ENCODE measurements at places on chromosomes 3 and 15.

DNA sequence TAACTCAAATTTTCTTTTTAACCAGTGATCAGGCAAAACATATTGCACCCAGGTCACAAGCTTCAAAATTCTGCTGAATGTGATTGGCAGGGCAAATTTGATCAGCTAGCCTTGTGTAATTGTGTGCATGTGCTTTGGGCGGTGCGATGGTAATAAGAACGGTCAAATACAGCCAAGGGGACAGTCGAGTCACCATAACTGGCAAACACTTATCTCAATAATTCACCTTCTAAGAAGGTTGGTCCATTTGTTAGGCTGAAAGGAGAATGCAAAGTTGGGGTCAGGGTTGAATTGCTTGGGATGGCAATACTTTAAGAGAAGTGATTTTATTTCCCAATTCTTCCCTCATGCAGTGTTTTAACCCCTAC is 302.4 kb upstream of the PDZRN3 start:
- no peak for DNase-seq

GRCh38 chr15:40053831-40054604 is 15.0 kb upstream of the SRP14 start:
- DNase-seq = no peak

GRCh38 chr3:86934851-86935250 is 56.1 kb downstream of the VGLL3 start:
- no peak for DNase-seq

DNA sequence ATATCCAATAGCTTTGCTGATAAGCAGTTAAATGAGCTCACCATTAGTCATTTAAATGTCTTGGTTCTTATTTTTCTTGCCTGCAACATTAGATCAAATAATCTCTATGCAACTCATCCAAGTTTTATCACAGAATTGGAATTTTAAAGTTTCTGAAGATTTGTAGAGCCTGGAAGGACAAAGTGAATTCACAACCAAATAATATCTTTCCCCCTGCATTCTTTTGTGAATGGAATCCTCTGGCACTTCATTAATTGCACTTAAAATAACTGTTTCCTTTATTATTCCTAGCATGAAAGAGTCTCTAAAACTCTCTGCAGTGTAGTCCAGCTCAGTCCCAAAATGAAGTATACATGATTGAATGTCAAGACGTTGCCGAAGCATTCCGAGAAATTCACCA is 345.6 kb upstream of the TGFBR2 start:
- DNase-seq = no peak

GRCh38 chr15:68818769-68819494 is 1.8 kb downstream of the ANP32A start:
- peak; percentile 65 for DNase-seq

DNA sequence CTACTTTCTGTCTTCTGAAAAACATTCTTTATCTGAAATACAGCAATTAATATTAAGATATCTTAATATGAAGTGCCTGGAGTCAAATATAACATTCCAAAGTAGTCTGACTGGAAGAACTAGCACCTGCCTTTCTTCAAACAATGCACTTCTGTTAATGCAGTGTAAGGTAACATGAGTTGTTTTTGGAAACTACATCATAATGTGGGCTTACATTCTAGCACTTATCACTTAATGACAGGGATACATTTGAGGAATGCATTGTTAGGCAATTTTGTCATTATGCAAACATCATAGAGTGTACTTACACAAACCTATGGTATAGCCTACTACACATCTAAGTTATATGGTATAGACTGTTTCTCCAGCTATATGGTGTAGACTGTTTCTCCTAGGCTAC is 49.2 kb downstream of the SLC15A2 start:
- DNase-seq = no peak

- no peak for DNase-seq
Measured at GRCh38 chr3:44632193-44632592, 7.4 kb downstream of the ZNF197 start.

GRCh38 chr15:24684313-24684712 is 8.7 kb downstream of the NPAP1 start:
- DNase-seq = no peak

GRCh38 chr15:98428253-98428989 is 219.9 kb upstream of the IGF1R start:
- peak; percentile 56 for DNase-seq

DNA sequence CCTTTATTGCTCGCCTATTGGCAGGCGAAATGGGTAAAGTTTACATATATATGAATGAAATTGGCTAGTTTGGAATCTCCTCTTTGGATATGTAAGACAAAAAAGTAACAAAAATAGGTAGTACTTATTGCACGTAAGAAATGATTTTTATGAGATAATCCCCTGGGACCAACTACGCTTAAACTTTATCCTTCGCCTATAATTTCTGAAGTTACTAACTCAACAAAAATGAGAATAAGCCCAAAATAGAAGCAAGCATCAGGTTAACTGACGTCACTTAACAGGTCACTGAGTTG is 438 bp upstream of the SLC49A4 start:
- DNase-seq = no peak

- no peak for DNase-seq
Measured at GRCh38 chr15:36361351-36361870, 218.0 kb upstream of the CDIN1 start.

GRCh38 chr15:93331545-93332167 is 242.6 kb upstream of the RGMA start:
- DNase-seq = no peak

- no peak for DNase-seq
Measured at GRCh38 chr3:124522082-124522625, 208.1 kb upstream of the UMPS start.

DNA sequence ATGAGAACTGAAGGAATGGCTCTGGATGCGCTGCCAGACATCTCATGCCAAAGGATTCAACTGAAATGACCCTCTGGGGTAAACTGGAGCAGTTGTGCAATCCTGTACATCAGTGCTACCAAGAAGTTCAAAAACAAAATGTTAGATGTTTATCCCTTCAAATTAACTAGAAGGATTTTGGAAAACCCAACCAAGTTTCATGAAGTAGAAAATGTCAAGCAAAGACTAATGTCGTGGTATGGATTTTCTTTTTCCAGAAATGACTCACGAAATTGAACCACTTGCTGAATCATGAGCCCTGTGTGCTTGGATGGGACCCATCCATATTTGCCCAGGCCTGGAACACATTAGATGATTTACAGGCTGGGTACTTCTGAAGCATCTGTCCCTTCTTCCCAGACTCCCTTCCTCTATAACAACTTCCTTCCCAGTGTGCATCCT is 101.6 kb downstream of the LRTM1 start:
- DNase-seq = no peak

- no peak for DNase-seq
Measured at GRCh38 chr3:183490653-183491052, 62.2 kb upstream of the MCF2L2 start.

- DNase-seq = no peak
Measured at GRCh38 chr3:184778426-184779332, 33.3 kb upstream of the VPS8 start.

GRCh38 chr15:52133510-52134220 is 21.1 kb upstream of the BCL2L10 start:
- DNase-seq = no peak

DNA sequence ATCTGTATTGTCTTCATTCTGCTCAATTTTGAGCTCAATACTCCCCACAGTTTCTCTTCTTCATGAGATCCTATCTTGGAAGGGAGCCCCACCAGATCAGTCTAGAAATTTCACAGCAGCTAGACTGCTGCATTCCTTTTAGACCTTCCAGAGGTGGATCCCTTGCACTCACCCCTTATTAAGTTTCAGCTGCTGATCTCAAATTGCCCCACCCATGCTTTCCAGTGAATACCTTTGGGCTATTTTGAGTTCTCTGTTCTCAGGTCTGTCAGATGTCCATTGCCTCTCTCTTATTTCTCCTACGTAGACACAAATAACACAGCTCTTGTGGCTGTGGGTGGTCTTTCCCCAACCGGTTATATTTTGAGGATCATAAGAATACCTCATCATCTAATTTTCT is 60.8 kb downstream of the GPR156 start:
- DNase-seq = no peak

GRCh38 chr15:48592221-48592731 is 53.2 kb downstream of the FBN1 start:
- no peak for DNase-seq

DNA sequence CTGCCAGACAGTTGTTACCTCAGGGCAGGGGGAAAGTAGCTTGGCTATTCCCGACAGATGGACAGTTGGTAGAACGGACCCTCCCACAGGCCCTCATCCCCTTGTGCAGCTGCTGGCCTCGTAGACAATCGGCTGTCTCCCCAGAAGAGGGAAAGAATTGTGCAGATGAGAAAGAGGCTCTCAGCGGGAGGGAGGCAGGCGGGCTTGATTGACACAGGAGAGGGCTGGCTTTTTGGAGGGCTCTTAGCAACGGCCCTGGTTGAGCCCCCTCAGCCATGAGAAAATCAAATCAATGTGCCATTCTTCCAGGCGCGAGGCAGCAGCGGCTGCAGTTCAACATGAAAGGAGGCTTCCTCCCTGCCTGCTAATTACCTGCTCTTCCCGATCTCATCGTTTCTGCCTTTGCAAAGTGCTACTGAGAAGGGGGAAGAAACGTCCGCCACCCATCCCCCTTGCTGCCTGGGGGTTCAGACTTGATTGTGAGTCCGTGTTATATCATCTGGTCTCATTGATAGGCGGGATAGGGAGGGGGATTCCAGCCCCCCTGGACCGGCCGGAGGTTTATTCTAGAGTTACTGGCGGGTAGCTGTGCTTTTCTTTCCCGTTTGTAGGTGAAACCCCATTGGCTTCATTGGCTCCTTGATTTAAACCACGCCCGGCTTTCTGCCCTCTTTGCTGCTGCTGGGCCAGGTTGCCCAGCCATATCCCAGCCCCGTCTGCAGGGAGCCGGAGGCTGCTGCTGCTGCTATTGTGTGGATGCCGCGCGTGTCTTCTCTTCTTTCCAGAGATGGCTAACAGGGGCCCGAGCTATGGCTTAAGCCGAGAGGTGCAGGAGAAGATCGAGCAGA is at the start of gene TAGLN3:
TAGLN3 (plus strand) TSS at position 287 of the 848 bp plus-strand sequence; CDS start at position 788, 501 bp downstream.
- no peak for DNase-seq

DNA sequence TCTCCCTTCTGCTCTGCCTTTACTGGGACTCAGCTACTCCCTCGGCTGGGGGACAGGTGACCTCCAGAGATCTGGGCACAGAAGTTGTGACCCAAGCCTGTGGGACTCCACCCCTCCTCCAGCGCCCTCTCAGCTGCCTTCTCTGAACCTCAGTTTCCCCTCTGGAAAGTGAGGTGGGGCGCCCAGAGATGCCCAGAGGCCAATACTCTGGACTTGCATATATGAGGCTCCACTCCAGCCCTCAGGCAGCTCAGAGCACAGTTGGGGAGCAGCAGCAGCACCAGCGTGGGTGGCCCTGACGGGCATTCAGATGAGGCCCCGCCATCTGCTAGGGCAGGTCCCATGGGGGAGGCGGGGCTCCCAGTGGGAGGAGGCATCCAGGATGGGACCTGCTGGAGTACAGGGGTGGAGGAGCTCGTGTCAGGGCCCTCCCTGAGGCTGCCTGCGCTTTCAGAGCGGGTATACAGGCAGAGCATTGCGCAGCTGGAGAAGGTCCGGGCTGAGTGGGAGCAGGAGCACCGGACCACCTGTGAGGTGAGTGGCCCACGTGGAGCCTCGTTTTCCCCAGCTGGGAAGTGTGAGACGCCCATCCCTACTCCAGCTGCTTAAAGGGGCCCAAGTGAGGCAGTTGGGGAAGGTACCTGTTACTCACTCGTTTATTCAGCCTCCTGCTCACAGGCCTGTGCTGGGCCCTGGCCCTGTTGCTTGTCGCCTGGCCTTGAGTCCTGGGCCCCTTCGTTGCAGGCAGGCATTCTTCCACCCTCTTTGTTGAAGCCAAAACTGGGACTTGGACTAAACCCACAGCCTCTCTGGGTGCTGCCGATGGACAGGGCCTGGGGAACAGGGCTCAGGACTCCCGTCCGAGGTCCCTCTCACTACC is 35.4 kb downstream of the PSTPIP1 start:
- DNase-seq = peak; percentile 23

GRCh38 chr3:113614402-113614801 is 82.0 kb downstream of the USF3 start:
- no peak for DNase-seq

DNA sequence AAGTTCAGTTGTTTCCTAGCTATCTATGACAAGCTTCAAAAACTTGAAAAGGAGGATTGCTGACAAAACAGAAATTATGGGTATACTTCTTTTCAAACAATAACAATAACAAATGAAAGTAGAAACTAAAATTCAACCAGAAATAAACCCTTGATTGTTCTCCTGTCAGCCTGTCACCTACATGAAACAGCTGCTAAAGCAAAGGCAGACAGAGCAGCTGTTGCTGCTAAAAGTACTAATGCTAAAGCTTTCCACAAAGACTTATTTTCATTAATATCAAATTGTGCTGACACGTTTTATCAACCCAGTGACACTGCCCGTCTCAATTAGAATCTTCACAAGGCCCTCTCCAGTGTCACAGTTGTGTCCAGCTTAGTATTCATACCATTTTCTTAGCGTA is 533.2 kb upstream of the GBE1 start:
- DNase-seq = no peak

GRCh38 chr3:184761075-184761841 is 49.4 kb upstream of the MAGEF1 start:
- DNase-seq = peak; percentile 55

- no peak for DNase-seq
Measured at GRCh38 chr3:8851703-8852102, 82.3 kb upstream of the OXTR start.

DNA sequence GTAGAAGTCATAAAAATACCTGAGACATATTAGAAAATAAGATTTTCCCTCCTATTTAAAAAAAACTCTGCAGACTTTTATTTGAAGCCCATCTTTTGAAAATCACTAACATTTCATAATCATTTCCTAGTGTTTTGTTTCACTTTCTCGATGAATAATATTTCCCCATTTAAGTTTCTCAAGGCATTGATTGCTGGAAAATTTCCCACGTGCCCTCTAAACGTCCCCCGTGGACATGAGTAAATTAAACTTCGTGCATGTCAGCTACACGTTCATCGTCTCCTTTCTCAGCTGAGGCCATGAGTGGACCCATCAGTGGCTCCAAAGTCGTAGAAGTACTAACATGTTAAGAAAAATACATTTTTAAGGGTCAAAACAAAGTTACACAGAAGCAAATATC is 2.0 kb upstream of the TM2D3 start:
- no peak for DNase-seq

DNA sequence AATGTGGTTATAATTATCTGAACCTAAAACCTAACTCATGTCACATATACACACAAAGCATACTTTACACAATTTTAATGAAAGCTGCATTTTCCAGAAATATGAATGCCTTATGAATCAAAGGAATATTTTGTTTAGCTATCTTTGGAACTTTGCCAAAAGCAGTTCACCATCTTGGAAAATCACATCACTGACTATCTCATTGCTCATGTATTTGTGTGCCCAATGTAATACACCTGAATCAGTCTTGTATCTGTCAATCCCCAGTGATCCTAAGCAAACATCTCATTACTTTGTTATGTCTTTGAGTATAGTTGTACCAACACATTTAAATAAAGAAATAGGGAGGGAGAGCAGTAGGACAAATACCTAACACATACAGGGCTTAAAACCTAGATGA is 15.6 kb upstream of the CD47 start:
- no peak for DNase-seq

DNA sequence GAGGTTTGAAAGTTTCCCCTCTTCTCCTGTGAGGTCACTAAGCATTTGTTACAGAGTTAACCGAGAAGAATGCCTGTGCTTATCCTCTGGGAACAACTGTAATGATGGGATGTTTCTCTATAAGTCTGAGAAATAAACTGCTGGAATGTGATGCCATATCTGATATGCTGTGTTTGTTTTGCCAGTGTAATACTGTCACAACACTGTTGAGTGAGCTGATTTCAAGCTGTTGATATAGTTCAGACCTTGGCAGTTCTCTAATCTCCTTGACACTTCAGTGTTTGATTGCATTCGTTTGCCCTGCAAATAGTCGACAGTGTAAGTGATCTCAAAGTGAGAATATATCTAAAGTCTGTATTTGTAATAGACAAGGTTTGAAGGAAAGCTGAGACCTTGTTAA is 73.3 kb downstream of the PTPRG start:
- no peak for DNase-seq
